ENCODE measurements at places on chromosomes 7 and 10.

DNA sequence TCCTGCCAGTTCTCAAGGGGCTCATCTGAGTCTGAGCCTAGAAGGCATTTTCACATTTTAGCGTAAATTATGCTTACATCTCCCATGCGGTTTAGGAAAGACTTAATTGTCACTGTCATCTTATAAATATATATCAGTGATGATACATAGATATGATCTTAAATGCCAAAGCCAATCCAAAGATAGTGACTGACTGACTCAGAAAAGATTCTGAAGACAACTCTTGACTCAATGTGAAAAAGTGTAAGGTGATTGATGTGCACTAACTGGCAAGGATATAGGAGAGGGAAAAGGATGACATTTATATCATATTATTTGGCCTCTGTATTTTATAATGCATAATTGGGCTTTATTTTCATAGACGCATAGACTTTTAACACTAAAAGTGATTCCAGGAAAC lies 84.9 kb upstream of the LRRN3 start:
- DNase-seq: no peak

DNA sequence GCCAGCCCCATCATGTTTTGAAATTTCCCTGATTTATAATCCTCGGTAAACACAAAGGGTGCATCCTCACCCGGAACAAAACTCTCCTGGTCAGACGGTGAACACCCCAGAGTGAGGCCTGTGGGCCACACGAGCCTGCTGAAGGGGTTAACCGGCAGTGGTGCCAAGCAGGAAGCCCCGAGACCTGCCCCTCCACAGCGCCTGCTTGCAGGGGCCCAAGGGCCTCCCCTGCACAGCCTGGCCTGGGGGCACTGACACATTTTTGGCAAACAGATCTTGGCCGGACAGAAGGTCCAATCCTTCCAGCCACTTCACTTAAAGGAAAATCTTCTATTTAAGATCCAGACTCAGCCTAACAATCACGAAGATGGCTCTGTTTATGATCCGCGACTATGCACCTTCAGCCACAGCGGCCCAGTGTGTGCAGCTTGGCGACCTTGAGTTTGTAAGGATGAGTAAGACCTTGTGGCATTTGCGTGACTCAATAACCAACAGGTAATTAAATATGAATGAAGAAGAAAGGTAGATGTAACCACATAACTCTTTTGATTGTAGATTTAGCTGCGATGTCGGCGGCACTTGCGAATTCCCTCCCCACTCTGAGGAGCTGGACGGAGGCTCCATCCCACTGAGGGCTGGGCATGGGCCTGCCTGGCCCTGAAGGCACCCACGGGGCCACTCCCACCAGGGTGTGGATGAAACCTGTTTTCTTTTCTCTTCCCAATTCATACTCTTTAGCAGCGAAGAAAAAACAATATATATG lies 328.2 kb downstream of the DNAJB6 start:
- DNase-seq: no peak

DNA sequence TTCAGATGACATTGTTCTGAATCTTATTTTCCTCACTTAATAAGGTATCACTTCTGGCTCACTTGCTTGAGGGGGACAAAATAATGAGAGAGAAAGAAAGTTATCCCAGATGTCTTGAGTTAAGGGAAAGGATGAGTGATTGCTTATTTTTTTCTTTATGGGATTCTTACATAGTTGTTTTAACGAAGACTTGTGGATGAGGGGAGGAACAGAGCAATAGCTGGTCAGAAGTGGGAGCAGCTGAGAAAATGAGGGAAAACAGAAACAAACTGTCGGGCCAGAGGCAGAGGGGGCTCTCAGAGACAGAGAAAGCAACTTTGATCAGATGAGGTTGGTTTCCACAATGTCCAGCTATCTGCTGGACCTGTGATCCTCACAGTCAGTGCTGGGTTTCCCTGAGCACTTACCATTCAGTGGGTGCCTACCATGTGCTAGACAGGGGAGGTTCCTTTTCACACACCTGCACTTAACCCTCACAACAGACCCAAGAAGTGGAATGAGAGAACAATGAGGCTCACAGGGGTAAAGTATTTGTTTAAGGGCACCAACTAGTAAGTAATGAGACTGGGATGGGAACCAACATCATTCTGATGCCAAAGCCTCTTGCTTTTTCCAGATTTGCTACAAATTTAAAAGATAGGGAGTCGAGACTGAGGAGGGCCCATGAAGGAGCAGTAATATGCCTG lies 64.2 kb downstream of the BICC1 start:
- no peak for DNase-seq

DNA sequence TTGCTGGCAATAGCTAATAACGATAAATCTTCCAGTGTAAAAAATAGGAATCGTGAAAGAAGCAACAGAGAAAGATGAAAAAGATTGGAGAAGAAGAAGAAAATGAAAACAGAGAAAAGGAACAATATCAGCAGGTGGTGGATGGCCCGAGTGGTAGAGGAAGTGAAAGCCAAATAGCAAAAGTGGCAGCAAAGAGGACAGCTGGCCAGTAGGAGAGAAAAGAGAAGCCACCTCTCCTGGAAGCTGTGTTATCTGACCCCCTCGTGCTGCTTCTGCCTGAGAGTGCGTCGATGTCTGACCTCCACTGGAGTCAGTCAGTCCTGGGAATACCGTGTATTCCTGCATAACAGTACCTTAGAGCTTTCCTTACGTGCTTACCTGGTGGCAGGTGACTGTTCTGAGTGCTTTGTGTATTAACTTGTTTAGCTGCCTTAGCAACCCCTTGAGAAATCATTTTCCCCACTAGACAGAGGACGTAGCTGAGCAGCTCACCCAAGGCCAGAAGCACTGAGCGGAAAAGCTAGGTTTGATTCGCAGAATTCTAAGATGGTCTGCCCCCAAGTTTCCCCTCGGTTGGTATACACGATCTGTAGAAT lies 88.3 kb downstream of the CHN2 start:
- DNase-seq: no peak

GRCh38 chr10:115335366-115335765 lies 242.2 kb downstream of the ATRNL1 start:
- no peak for DNase-seq
